ENCODE measurements at places on chromosomes 7 and 10.

DNA sequence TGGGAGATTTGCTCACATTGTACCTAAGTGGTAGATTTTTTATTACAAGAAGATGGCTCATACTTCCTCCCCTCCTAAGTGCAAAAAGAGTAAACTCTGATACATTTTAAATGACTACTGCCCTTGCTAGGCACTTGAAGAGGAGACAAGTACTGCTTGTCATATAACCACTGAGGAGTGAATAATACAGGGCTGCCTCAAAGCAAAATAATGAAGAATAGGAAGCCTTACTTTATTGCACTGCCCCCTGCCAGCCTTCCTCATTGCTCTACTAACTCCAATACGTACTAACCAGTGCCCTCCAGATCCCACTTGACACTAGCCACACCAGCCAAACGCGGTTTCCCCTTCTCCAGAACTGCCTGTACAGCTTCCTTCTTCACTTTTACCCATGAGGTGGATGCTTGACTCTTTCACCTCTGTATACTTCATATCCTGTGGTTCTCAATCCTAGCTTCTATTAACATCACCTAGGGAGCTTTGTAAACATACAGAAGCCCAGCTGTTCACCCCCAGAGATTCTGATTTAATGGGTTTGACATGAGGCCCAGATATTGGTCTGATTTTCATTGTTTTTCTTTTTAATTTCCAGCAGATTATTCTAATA is 11.7 kb upstream of the MTERF1 start:
- no peak for DNase-seq

- DNase-seq, result no peak
Measured at GRCh38 chr10:12796401-12797160, 204.9 kb downstream of the CCDC3 start.

GRCh38 chr10:80589726-80590373 is 52.1 kb downstream of the SH2D4B start:
- DNase-seq, result no peak

DNA sequence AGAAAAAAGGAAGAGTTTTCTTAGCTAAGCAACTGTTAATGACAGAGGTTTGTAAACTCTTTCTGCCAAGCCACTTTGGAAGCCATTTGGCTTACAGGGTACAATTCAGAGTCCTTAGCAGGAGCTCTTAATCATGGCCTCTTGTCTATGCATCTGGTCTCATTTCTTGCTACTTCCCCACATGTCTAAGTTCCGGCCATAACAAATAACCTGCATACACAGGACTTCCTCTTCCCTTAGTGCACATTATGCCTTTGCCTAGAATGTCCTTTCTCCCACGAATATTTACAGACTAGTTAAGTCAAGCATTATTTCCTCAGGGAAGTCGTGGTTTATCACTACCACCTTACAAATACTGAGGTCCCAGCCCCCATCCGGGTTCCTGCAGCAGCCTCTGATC is 8.6 kb upstream of the UPF2 start:
- no peak for DNase-seq

GRCh38 chr10:69538461-69538860 is 34.8 kb downstream of the NEUROG3 start:
- DNase-seq, result no peak

GRCh38 chr10:89312973-89313372 is 11.1 kb downstream of the IFIT2 start:
- DNase-seq, result no peak

GRCh38 chr7:1809601-1810258 is 139.7 kb downstream of the ELFN1 start:
- no peak for DNase-seq

Measured in CD4-positive, alpha-beta T cell treated with Interleukin-2 at 100 ng/mL for 4 hours (primary cell).